ENCODE measurements at places on chromosomes 2 and 18. TPM values are rescaled to one million over a fixed set of nuclear protein-coding genes. Genes with fewer than 3 reads are reported as not detected.

DNA sequence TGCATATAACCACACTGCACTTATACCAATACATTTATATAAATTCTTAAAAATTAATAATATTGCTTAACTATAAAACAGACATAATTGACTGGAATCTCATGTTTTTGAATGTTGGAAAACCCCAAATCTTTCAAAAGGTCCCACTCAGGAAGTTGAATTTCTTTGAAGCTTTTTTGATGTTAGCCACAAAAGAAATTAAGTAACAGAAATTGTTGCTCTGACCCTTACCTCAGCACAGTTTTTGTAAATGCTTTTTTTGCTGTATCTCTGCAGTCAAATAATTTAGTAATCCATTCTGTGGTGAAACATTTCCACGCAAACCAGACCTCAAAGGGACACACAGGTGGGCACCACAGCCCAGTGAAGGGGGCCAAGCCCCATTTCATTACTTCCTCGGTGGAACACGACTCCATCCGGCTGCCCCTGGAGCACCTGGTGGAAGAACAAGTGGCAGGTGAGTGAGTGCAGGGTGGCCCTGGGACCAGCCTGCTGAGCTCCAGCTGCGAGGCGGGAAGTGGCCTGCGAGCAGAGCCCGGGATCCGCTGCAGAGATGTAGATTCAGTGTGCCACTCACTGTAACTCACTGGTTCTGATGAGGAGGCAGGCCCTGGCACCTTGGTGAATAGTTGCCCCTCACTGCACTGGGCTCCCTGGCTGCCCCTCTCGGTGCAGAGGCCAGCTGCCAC is 8.4 kb downstream of the SCLY start:
- no peak for DNase-seq

- DNase-seq: no peak
These were observed 31.6 kb upstream of the TPO start for GRCh38 chr2:1381644-1382043.

GRCh38 chr2:145812165-145812554 is 1292.2 kb upstream of the ZEB2 start:
- no peak for DNase-seq

DNA sequence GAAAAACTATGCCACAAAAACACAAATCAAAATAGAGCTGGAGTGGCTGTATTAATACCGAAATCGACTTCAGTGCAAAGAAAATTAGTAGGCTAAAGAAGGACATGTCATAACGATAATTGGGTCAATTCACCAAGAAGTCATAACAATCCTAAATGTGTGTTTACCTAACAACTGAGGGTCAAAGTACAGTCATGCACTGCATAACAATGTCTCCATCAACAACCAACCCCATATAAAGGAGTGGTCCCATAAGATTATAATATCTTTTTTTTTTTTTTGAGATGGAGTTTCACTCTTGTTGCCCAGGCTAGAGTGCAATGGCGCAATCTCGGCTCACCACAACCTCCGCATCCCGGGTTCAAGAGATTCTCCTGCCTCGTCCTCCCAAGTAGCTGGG is 87.5 kb downstream of the NAB1 start:
- DNase-seq: no peak

DNA sequence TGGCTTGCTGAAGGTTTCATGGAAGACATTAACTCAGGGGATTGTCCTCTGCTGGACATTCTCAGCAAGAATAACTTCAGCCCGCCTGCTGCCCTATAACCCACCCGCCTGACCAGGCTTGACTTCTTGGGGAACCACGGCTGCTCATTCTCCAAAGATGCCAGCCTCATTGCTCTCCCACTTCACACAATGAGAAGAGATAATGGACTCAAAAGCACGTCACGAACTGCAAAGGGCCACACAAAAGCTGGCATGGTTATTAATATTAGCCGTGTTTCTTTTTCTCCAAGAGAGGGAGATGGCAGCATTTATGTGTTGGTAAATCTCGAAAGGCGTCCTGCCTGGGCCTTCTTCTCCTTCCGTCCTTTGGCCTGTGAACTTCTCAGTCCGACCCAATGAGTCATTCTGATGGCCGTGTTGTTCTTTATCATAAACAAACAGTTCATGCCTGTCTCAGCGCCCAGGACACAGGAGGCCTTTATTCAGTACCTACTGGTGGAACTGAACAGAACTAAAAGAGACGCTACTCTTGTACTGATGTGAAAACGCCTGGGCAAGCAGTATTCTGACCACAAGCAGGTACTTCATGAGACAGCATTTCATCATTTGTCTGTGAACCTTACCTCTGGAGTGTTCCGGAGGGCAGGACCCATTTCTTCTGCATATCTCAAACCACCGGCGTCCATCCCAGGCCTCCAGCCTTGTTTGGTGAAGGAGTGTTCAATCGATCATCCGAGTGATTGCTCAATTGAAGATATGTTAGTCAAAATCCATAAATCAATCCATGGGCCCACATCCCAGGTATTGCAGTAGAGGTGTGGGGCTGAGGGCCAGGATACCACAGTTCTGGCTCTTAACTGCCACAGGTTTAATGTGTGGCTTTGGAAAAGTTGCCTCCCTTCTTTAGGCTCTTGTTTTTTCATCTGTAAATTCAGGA is 25.1 kb upstream of the KLHL29 start:
- no peak for DNase-seq

CDH20 gene
- 0.11 TPM for total RNA-seq

- peak; percentile 95 for DNase-seq
These were observed 125.5 kb upstream of the ZNF516 start for GRCh38 chr18:76620321-76621170.

DNA sequence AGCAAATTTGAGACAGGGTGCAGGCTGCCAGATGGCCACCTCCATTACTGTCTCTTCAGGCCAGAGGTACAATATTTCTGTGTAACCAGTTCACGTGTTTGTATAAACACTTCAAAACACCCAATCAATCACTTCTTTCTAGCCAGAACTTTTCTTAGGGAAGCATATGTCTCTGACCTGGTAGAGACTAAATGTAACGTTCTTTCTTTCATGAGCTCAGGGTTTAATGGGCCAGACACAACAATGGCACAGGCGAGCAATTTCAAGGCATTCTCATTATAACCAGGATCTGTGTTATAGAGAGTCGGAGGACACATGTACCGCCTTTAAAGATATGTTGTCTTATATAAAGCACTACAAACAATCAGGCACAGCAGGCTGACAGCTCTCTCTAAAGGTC is 1846.4 kb upstream of the PIK3C3 start:
- DNase-seq: no peak

- no peak for DNase-seq
These were observed 126.5 kb downstream of the GALR1 start for GRCh38 chr18:77376043-77376732.

GRCh38 chr2:132549935-132550670 is 119.9 kb downstream of the LYPD1 start:
- peak; percentile 20 for DNase-seq

GRCh38 chr2:189913821-189914220 is 129.6 kb downstream of the PMS1 start:
- no peak for DNase-seq

BCL2L11 gene
- 14.9 TPM for total RNA-seq

DNA sequence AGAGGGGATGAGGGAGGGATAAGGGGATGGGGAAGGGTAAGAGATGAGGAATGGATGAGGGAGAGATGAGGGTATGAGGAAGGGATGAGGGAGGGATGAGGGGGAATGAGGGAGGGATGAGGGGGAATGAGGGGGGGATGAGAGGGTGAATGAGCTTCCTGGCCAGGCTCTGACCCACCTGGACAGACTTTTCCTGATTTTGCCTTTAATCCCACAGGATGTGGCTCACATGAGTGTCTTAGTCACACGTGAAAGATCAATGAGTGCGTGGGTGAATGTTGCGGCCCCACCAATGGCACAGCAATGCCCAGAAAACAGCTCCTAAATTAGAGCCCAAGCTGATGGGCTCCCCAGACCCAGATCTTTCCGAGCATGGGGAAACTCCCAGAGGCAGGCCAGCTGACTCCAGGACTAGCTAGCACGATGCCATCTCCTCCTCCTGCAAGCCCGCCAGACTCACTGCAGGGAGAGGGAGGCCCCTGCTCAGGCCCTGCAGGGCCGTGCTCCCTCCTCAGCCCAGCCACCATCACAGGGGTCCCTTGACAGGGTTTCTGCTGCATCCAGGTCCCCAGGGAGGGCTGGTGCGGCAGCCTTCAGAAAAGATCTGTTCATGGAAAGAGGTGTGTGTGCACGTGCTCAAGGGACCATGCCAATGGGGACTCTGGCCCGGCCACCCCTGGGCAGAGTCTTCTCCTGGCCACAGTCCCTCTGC is 41.4 kb downstream of the AQP12A start:
- DNase-seq: no peak

DNA sequence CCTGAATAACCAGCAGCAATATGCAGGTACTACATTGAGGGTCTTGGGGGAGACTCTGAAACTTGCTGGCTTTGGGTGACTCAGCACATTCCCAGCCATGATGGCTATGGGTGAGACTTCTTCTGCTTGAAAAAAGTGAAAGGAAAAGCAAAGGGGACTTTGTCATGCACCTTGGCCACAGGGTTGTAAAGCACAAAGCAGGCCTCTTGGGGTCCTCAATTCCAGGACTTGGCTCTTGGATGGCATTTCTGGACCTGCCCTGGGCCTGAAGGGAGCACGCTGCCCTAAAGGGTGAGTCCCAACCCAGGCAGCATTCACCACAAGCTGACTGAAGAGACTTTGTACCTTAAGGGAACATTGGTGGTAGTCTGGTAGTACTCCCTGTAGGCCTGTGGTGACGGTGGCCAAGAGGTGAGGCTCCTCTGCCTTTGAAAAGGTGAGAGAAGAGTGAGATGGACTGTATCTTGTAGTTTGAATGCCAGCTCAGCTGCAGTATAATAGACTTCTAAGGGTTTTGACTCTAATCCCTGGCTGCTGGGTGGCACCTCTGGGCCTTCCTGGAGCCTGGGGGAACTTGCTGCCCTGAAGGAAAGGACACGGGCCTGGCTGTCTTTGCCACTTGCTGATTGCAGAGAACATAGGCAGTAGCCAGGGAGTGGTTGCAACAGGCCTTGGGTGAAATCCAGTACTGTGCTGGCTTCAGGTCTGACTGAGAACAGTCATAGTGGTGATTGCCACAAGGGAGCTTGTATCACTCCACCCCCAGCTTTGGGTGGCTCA is 36.5 kb upstream of the CYTIP start:
- no peak for DNase-seq

GRCh38 chr2:216635701-216636550 is 2.7 kb downstream of the IGFBP2 start:
- DNase-seq: peak; percentile 76

STON1 gene
- 15.0 TPM for total RNA-seq
